ENCODE measurements at places on chromosomes 13 and 19.

- no peak for DNase-seq
Measured at GRCh38 chr19:6680141-6680540, 10.2 kb upstream of the TNFSF14 start.

GRCh38 chr13:90055121-90055520 is 1292.4 kb upstream of the MIR17HG start:
- no peak for DNase-seq

- no peak for DNase-seq
Measured at GRCh38 chr19:51317376-51317775, 5.9 kb downstream of the IGLON5 start.

DNA sequence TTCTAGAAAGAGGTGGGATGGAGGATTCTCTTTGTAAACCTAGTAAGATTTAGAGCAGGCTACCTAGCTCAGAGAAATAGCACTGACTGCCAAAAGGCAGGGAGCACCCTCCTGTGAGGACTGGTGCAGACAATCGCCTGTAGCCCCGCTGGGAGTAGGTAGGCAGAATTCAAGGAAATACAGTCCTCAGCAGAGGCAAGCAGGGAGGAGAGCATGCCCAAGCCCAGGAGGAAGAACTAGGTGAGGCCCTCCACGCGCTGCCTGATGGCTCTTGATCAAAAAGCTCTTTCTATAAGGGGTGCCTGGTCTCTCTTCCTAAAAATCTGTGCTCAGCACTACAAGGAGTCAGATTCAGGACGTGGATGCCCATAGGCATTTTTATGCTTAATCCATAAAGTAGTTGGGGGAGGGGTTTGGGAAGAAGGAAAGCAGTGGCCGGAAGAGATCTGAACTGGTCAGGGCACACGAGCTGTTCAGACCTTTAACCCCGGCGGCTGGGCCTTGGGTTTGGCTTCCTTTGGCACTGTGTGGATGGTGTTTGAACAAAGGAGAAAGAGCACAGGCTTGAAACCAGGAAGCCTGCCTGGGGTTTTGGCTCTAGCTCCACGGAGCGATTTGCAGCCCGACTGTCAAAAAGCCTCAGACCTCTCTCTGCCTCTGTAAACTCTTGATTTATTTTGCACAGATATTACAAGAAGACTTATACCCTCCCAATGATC is 320.6 kb downstream of the FOXO1 start:
- no peak for DNase-seq

DNA sequence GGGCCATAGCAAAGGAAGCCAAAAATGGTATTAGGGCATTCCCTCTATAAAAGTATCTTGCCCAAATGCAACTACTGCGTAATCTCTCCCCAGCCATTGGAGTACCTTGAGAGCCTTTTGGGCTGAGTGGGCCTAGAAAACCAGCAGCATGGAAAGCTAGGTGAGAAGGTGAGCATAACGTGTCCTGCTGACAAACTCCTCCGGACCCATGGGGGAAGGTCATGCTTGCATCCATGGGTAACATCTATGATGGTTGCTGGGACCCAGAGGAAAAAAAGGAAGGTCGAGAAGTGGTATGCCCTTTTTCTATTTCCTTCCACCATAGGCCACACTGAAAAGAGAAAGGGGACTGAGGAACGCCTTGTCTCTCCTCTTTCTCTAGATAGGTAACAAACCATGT is 57.4 kb downstream of the ZNF728 start:
- no peak for DNase-seq

DNA sequence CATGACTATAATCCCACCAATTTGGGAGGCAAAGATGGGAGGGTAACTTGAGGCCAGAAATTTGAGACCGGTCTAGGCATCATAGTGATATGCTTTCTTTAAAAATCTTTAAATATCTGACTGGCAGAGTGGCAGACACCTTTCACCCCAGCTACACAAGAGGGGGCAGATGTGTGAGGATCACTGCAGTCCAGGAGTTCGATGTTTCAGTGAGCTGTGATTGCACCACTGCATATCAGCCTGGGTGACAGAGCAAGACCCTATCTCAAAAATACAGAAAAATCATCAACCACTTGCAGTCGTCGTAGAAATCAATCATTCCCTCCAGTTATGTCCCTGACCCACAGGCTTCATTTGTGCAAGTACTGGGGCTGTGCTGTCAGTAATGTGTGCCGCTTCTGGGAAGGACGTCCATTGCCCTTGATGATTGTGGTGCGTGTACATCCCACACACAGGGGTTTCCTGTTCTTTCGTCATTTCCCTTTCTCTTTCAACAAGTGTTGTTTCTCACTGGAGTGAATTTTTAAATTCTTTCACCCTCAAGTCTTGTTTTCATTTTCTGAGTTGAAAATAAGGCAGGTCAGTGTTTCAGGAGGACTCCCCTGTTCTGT is 1.4 kb downstream of the LGALS14 start:
- DNase-seq, result peak; percentile 60

Measured in CD4-positive, alpha-beta T cell treated with Interleukin-10 for 1 hour (primary cell).